ENCODE measurements at places on chromosomes 12 and 14. TPM values are rescaled to one million over a fixed set of nuclear protein-coding genes. Genes with fewer than 3 reads are reported as not detected.

DNA sequence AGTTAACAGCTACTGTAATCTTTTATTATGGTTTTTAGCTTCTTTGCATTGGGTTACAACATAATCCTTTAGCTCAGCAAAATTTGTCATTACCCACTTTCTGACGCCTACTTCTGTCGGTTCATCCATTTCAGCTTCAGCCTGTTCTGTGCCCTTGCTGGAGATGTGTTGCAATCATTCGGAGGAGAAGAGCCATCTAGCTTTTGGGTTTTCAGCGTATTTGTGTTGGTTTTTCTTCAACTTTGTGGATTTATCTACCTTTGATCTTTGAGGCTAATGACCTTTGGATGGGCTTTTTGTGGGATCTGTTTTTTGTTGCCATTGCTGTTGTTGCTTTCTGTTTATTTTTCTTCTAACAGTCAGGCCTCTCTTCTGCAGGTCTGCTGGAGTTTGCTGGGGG lies 69.2 kb upstream of the ATXN7L3B start:
- DNase-seq: no peak

GRCh38 chr14:61125867-61126572 lies 145.0 kb downstream of the SLC38A6 start:
- DNase-seq: no peak

DNA sequence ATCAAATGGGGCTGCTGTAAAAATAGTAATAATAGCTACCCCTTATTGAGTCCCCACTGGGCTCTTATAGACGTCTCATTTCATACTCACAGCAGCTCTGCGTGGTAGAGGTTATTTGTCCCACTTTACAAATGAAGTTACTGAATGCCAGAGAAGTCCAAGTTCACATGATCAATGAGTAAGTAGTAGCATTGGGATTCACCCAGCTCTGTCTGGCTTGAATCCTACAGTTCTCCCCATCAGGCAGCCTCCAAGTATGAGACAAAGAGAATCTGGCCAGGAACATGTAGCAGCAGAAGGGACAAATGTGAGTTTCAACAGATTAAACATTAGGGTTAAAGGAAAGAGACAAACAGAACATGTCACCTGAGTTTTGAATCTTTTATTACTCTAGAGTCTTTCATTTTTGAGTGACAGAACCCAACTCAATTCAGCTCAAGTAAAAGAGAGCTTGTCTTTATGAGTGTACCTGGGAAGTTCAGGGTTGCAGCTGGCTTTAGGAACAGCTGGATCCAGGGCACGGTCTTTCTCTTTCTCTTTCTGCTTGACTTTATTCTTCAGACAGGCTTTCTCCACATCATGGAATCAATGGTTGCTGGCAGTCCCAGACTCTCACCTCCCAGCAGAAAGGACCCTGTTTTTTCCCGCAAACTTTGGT lies 64.1 kb upstream of the JDP2 start:
- no peak for DNase-seq

- no peak for DNase-seq
Observed at GRCh38 chr12:50006280-50006679, 19.0 kb downstream of the RACGAP1 start.

DNA sequence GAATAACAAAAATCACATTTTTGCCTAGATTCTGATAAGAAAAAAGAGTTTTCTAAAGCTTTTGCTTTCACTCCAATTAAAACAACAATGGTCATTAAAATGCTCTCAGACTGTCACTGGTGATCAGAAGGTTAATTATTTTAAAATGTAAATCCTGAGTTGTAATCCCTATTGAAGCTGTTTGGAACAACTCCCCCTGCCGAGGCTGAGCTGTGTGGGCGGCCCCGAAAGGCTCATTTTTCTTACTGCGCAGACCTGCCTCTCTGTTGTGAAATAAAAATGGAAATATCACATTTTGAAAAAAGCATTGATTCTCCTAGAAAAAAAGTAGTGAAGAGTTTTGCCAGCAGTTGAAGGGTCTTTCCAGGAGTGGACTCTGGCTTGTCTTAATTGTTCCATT lies 174.8 kb upstream of the CDKN3 start:
- DNase-seq: no peak

GRCh38 chr12:106919910-106920544 lies 35.7 kb upstream of the TMEM263 start:
- DNase-seq: peak; percentile 41

DNA sequence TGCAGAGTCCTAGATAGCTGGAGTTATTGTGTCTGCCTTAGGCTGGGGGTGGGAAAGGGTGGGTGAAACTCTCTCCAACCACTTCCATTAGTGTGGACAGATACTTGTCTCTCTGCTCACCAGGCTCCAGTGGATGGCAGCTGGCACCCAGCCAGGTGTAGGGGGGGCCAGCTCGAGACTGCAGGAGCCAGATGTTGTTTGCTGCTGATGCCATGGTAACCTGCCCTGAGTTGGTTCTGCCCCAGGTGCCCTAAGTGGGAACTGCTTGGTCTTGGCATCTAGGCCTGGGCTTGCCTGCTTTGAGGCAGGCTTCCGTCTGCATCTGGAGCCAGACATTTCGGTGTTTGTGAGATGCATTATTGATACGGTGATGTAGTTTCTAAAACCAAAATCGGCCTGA lies 82.2 kb downstream of the ADCK1 start:
- DNase-seq: no peak

DNA sequence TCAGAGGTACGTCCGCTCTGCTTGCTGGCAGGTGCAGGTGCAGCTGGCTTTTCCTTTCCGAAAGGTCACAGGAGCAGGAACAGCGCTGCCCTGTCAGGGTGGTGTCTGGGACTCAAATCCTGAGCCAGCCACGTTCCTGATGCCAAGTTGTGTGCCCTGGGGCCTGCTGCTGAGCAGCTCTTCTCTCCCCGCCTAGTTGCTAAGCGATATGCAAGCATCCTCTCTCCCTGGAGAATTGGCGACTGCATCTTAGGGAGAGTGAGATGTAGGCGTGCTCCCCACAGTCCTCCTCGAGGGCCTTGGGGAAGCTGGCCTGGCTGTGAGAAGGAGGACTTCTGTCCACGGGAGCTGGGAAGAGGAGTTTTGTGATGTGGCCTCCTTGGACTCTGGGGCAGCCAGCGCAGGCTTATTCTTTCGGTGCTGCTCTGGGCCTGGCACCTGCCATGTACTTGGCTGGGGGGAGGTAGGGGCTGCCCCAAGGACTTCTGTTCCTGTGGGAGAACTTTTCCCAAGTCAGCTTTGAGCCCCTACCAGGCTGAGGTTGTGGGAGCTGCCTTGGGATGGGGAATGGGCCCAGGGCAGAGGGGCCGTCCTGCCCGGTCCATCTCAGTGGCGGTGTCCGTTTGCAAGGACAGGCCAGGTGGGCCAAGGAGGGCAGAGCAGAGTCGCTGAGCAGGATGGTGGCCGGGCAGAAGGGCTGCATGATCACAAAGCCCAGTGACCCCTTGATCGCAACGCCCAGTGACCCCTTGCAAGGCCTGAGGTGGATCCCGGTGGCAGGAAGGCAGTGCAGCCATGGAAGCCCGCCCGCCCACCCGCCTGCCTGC lies 183.5 kb downstream of the ADGRD1 start:
- no peak for DNase-seq

DNA sequence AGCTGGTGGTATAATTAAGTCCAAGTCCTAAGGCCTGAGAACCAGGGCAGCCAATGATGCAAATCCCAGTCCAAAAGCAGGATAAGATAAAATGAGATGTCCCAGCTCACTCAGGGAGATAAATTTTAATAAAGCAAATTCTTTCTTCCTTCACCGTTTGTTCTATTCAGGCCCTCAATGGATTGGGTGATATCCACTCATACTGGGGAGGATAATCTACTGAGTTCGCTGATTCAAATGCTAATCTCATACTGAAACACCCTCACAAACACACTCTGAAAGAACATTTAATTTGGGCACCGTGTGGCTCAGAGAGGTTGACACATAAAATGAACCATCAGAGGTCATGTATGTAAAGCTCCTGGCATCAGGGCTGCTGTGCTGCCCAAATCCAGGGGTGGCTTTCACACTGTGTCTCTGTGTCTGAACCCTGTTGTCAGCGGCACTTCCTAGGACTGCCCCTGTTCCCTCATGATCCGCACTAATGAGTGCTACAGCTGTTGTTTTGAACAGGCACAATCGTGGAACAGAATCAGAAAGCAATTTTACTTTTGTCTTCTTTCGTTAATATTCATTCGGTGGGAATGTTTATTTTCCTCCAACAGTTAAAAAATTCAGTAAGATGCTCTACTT lies 428.5 kb upstream of the FBXO33 start:
- no peak for DNase-seq

The TMTC3 gene
- 6.1 TPM for total RNA-seq

The ADAMTS20 gene
- not detected for total RNA-seq

The B3GNT4 gene
- 0.71 TPM for total RNA-seq

The FGD6 gene
- total RNA-seq: 0.56 TPM

All from activated CD4-positive, alpha-beta T cell treated with anti-CD3 and anti-CD28 coated beads, Interleukin-2, amount 10 ng/mL, durations not matched to agents 7 days and 5 days (primary cell).